ENCODE measurements at places on chromosomes 2 and 18.

DNA sequence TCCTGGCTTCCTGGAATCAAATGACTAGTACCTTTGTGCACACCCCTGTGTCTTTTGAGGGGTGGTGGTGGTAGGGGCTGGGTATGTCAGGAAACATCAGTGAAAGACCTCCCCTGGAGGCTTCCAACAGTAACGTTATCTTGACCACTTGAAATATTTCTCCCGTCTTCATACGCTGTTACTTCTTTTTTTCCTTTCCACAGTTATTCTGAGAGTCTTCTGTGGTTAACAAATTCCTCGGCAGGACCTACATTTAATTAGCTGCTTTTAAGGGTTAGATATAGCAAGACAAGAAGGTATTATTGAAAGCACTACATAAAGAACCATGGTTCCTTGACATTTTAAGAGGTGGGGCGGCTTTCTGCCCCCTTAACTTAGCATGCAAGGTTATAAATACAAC lies 34.6 kb downstream of the UGP2 start:
- no peak for DNase-seq

DNA sequence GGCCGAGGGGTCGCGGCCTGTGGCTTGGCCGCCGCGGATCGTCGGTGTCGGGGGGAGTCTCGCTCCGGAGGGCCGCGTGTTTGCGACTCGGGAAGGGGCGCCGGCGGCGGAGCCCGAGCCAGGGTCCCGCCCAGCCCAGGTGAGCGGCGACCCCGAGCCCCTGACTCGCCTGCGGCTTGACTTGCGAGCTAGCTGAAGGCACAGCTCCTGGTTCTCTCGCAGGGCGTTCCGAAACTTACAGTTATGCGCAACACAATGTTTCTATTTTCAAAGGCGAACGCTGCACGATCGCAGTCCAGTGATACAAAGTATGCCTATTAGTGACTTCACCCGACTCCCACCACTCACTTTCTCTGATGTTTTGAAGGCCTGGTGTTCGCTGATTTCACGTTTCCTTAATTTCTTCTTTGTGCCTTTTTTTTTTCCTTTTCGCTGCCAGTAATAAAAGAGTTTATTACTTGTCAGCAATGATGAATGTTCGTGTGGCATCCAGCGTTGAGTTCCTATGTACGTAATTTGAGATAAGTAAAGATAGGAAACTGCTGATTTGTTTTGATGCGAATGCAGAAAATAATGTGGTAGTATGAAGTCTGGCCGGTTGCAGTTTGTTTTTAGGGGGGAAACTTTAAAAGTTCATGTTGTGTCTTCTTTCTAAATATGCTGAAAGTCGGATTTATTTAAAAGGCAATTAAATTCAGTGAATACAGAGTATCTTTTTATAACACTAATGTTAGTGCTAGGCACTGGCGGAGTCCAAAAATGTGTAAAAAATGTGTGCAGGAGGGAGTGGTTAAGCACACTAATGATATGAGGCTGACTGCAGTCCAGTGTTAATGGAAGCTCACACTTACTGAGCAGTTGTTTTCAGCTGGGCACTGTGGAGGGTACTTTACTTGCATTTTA lies 706 bp downstream of the UBXN2A start:
- DNase-seq = peak; percentile 16

DNA sequence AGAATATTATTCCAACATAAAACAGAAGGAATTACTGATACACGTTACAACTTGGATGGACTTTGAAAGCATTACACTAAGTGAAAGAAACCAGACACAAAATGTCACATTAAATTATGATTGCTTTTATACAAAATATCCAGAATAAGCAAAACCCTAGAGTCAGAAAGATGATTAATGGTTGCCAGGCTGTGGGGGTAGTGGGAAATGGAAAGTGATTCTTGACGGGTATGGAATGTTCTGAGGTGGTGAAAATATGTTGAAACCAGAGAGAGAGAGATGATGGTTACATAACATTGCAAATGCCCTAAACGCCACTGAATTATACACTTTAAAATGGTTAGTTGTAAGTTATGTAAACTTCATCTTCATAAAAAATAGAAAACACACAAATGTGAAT lies 1057.2 kb upstream of the TMEFF2 start:
- DNase-seq = no peak

- no peak for DNase-seq
These were observed 1.7 kb downstream of the ATF2 start for GRCh38 chr2:175166216-175166824.

DNA sequence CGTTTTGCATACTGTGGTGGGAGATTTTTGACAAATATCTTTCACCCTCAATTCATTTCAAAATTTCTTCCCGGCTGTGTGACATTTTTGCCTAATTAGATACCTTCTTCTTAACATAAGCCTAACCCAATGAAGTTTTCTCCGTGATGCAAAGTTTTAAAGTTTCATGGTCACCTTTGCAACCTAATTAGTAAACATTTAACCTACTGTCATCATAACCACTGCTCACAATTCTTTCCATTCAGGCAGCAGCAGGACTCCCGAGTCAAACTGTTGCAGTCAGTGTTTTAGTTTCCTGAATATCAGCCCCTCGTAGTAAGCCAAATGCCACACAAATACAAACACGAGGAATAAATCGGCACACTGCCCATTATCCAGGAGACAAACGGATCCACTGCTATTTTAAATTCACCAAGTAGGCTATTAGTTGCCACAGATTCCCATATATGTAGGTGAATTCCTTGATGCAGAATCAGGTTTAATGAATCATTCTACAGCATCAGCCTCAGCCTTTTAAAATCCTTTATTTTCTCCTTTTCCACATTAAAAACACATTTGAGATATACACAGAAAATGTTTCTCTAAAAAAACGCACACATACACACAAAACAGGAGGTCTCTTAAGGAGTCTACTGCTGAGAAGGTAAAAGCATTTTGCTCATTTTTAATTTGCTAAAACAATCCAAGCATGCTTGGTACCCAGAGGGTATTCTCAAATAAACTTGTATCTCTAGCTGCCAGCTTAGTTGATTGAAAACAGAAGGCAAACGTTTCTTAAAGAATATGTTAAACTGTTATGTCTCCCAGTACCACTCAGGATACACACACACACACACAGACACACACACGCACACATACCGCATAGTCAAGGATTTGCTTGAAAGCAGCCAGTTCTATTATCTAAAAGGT lies 106.5 kb upstream of the KCTD1 start:
- no peak for DNase-seq

DNA sequence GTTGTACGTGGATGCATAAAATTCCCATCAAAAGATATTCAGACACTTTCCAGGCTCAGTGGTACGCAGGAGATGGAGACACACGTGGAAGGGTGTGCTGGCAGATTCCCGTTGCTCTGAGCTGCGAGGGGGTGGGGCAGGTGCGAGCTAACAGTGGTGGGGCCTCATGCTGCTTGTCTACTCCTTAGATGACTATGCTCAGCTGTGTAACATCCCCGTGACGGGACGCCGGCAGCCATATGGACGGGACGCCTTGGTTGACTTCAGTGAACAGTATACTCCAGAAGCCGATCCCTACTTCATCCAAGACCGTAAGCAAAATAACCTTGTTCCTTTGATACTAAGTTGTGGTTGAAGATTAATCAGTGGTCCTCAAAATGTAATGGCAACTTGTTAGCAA lies 87.5 kb upstream of the RASGRP3 start:
- no peak for DNase-seq

DNA sequence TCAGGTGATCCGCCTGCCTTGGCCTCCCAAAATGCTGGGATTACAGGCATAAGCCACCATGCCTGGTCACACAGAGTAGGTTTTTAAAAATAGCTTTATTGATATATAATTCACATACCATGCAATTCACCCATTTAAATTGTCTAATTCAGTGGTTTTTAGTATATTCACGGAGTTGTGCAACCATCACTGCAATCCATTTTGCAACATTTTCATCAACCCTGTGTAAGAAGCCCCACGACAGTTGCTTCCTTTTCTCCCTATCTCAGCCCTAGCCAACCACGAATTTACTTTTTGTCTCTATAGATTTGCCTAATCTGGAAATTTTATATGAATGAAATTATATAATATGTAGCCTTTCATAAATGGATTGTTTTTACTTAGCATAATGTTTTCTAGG lies 266.4 kb downstream of the NAPG start:
- DNase-seq = no peak

- no peak for DNase-seq
These were observed 344 bp upstream of the MRPL33 start for GRCh38 chr2:27771202-27771547.

GRCh38 chr2:76946631-76947145 lies 575.5 kb downstream of the LRRTM4 start:
- no peak for DNase-seq

- no peak for DNase-seq
These were observed 68.2 kb downstream of the ASAP2 start for GRCh38 chr2:9274701-9275343.

- no peak for DNase-seq
These were observed 133.5 kb downstream of the CERS6 start for GRCh38 chr2:168589236-168590211.

GRCh38 chr18:35121531-35121930 lies 80.3 kb downstream of the MAPRE2 start:
- DNase-seq = no peak

DNA sequence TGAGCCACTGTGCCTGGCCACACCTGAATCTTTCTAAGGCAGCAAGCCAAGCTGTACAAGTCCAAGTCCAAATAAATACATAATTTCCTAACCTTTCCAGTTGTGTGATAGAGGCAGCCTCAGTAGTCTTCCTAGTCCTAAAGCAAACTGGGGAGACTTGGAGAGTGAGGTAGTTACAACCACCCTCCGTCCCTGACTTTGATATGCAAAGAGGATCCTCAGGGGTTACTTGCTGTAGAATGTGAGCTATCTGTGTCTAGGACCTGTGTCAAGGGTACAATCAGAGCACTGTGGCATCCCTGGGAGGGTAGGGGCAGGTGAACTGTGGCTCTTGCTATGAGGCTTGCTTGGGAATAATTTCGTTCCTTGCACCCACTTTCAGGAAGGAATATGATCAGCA lies 28.3 kb upstream of the KCNG3 start:
- DNase-seq = no peak

- no peak for DNase-seq
These were observed 69.5 kb downstream of the C1D start for GRCh38 chr2:67993329-67993728.

- no peak for DNase-seq
These were observed 28.1 kb upstream of the SATB2 start for GRCh38 chr2:199485732-199486335.

GRCh38 chr2:30394096-30394495 lies 53.0 kb upstream of the LCLAT1 start:
- DNase-seq = no peak

DNA sequence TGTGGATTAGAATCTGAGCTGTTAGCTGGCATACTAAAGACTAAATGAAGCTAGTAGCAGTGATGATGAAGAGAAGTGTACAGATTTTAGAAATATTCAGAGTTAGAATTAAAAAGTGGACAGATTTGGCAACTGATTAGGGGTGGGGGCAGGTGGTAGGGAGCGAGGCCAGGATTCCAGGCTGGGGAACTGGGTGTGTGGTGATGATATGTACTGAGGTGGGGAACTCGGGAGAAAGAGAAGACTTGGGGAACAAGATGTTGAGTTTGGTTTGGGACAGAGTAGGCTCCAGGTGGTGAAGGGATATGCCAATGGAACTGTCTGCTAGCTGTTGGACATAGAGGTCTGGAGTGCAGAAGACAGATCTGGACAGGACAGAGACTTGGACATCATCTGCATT lies 9.2 kb upstream of the CYP26B1 start:
- DNase-seq = no peak

- DNase-seq = no peak
These were observed 2.6 kb upstream of the WDFY1 start for GRCh38 chr2:223947711-223948205.

DNA sequence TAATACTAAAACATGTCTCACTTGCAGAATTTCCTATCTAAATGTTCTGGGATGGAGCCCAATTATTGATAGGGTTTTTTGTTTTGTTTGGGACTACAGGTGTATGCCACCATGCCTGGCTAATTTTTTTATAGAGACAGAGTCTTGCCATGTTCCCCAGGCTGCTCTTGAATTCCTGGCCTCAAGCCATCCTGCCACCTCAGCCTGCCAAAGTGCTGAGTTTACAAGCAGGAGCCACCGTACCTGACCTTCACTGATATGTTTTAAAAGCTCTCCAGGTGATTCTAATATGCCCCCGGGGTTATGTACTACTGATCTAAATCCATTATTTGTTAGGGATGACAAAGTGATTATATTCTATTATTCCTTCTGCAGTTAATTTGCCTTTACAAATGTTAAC lies 2.2 kb downstream of the ELAC1 start:
- DNase-seq = no peak

DNA sequence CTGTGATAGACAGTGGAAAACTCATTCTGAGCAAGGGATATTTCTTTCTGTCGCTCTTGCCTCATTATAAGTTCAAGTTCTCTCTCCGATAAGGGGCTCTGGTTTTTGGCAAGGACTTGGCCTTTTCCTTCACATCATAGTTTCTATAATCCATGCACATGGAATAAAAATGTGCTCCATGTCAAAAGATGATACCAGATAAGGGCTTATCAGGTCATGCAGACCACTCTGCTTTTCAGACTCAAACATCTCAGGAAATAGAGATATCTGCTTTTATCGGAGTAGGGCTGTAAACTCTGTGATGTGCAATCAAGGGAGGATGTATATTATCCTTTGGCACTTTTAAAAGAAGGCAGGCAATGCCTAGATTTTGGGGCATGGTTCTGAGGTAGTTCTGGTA lies 45.0 kb upstream of the DARS1 start:
- DNase-seq = no peak

DNA sequence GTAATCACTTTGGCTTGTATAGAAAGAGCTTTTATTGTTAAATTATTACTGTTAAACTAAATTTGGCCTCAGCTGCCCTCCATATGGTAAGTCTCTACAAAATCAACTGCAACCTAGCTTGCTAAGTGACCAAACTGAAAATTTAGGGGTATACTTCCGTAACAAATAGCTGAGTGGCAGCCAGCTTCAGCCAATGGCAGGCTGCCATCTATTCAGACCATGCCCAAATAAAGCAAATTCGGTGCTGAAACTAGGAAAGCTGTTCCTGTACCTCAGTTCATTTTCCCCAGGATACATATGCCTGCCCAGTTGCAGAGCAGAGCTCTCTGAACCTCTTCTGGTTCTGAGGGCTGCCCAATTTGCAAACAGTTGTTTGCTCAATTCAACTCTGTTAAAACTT lies 94.8 kb downstream of the EML6 start:
- no peak for DNase-seq

DNA sequence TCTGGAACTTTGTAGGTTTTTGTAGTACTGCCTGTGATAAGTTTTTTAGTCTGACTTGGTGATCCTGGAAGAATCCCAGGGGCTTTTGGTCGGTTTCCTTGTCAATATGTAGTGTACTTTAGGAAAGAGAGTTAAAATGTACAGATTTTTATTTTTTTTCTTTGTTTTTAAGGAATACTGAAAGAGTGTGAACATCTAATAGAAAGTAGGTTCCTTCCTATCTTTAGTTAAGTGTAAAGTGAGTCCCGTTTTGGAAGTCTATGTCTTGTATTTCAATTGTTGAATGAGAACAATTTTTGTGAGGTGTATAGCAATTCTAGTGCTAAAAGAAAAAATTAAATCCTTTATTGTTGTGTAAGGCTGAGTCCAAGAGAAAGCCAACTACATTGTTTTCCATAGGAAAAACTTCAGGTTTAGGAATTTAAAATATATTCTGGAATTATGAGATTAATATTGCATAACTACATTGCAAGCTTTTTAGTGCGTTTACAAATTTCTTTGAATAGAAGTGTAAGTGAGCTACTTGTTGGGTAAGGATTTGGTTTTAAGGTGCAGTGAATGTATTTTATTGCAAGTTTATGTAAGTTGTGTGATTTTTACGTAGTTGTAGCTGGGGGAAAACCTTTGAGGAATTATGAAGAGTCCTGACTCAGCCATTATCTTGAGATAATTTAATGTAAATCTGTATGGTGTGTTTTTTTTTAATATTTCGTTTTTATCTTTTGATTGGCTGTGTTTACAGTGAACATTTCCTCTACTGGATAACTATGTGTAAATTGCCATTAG lies 1.7 kb downstream of the VAPA start:
- no peak for DNase-seq
